ENCODE measurements at places on chromosomes 6 and 20.
A peak's percentile ranks its signal among the peaks of the same experiment; 100 is the strongest.

- DNase-seq: no peak
These were observed 102.4 kb downstream of the F13A1 start for GRCh38 chr6:6217855-6218758.

DNA sequence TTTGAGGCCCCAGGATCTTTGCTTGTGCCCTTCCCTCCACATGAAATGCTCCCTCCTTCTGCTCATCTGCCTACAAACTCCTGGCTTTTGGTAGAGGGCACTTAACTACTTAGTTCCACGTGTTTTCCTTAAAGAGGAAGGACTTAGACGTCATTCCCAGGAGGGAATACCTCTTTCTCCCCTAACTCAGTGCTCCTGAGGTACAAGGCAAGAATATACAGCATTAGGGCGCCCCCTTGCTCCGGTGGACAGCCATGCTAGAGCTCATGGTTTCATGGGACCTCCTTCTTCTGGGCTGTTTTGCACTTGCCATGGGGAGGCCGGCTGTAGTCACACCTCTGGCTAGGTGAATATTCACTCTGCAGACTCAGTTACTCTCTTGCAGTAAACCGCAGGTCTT lies 93.8 kb upstream of the LY86 start:
- DNase-seq: no peak

- peak; percentile 21 for DNase-seq
These were observed 30.5 kb downstream of the CNKSR3 start for GRCh38 chr6:154479771-154480639.

DNA sequence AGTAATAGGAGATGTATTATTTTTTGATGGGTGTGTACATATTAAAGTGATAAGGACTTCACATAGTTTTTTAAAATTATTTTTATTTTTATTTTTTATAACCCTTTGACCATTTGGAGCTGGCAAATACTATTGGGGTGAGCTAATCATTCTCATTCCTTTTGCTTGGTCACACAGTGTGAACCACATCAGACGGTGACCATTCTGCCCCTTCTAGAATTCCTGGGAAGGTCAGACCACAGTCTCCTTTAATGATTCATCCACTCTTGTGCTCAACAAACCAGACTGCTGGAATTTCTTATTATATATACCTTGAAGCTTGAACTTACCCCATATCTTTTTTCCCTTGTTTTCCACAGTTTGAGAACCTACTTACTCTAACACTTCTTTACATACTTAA lies 23.9 kb upstream of the PRL start:
- DNase-seq: peak; percentile 52

DNA sequence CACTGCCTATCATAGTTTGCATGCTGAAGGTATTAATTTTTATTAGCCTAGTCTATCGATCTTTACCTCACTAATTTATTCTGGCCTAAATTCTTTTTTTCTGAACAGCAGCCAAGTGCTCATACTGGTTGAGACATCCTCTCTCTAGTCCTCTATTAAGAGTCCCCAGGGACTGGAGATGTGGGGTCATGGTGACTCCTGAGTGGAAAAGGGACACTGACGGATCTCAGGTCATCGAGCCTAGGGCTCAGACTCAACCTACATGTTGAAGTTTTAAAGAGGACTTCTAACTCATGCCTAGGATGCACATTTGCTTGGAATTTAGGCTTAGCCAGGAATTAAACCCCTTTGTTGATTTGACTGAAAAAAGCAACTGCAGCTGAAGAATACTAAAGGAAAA lies 378.1 kb downstream of the BTBD9 start:
- no peak for DNase-seq

- no peak for DNase-seq
These were observed 55.3 kb upstream of the BTN3A2 start for GRCh38 chr6:26309731-26310142.

- no peak for DNase-seq
These were observed 39.0 kb downstream of the SLC23A2 start for GRCh38 chr20:4962241-4962855.

DNA sequence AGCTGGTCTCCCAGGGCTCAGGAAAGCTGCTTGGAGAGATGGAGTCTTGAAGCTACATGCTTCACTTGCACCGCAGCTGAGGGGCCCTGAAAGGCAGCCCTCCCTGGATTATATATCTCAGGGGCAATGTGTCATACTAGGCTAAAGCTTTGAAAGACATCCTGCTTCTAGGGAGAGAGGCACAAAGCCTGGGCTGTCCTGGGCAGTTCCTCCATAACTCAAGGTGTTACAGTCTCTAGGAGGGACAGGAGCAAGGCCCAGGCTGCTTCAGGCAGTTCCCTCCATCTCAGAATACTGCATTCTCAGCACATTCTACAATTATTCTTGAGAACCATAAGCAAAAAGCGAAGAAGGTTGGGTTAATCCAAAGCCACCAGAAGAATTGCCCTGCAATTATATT lies 22.0 kb upstream of the TXNDC5 start:
- no peak for DNase-seq

DNA sequence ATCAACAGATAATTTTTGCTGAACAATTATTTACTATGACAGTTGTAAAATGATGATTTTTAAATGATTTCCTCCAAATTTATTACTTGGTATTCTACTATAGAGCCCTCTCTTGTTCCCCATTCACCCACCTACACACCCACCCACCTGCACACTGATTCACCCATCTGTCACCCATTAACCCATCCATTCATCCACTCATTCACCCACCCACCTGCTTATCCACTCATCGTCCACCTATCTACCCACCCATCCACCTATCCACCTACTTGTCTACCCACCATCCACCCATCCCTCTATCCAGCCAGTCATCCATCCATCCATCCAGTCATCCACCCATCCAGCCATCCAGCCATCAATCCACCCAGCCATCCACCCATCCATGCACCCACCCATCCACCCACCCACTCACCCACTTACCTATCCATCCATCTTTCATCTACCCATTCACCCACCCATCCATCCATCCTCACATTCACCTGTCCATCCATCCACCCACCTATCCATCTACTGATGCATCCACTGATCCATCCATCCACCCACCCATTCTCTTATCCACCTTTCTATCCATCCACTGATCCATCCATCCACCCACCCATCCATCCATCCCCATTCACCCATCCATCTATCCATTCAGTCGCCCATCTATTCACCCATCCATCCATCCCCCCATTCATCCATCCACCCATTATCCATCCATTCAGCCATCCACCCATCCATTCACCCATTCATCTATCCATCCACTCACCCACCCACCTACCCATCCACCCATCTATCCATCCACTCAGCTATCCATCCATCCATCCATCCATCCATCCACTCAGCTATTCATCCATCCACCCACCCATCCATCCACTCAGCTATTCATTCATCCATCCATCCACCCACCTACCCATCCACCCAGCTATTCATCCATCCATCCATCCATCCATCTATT lies 72.0 kb downstream of the SYNJ2 start:
- DNase-seq: no peak

DNA sequence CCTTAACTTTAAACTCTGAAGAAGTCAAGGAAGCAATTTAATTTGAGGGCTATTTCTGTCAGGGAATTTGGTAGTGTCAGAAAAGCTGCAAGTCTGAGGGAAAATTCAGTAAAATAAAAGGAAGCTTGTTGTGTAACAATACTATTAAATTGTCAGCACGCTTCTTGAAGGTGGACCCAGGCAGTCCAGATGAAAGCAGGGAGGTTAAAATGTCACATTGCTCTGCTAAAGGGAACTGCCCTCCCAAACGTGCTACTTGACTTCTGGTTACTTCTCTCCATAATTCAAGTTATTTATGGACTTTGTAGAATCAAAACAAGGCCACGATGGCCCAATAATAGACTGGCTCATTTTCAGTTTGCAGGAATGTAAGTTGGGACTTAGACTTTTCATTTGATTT lies 28.2 kb upstream of the ARMC2 start:
- DNase-seq: no peak

- no peak for DNase-seq
These were observed 228.6 kb downstream of the FNDC1 start for GRCh38 chr6:159397753-159398152.

- DNase-seq: no peak
These were observed 89.8 kb upstream of the TENT5A start for GRCh38 chr6:81842254-81842653.

GRCh38 chr20:37643400-37643799 lies 50.4 kb upstream of the CTNNBL1 start:
- no peak for DNase-seq

DNA sequence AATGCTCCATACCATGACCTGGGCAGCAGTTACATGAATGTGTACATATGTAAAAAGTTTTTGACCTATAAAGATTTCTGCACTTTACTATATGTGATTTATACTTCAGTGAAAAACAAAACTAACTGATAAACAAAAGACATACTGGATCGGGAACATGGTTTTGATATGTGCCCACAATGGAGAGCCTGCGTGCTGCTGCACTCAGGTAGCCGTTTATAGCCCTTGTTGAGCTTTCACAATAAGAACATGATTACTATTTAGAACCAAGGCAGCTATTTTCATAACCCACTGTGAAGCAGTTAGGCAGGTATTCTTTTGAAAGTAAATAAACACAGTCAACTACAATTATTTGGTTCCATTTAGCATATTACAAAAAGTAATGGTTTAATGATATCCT lies 195.9 kb upstream of the RAB32 start:
- DNase-seq: no peak

DNA sequence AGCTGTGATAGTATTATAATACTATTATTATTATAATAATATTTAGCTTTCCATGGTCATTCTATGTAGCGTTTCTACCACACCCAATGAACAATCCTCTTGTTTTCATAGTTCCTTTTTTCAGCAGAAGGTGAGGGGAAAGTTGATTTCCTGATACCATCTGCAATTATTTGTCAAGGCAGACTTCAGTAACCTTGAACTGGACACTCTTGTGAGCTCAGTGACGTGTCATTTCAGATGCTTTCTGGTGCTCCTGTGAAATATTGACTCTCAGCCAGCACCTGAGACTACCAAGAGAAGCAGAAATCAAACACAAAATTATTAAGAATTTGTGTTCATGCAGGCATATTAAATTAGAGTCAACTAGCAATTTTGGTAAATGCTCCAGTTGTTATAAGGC lies 46.0 kb upstream of the PROKR2 start:
- DNase-seq: no peak

GRCh38 chr6:159343709-159344108 lies 174.5 kb downstream of the FNDC1 start:
- DNase-seq: no peak

- peak; percentile 15 for DNase-seq
These were observed 67.2 kb upstream of the TBC1D7 start for GRCh38 chr6:13395272-13396237.

GRCh38 chr6:108902382-108902792 lies 54.2 kb downstream of the ARMC2 start:
- no peak for DNase-seq

- DNase-seq: no peak
These were observed 198.7 kb upstream of the CEP162 start for GRCh38 chr6:84425971-84426705.

DNA sequence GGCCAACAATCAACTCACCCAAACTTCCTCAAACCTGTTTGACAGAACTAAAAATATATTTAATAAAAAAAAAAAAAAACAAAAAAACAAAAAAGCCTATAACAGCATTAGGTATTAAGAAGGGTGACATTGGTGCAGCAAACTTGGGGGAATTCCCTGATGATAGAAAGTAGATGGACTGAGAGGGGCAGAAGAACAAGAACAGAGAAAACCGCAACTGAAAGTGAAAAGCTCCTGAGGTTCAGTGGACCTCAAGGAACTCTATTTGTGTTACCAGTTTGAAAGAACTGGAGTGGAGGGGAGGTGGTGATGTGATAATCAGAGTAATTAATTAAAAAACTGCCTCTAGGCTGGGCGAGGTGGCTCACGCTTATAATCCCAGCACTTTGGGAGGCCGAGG lies 53.8 kb downstream of the MACROD2 start:
- no peak for DNase-seq

GRCh38 chr20:9981829-9982228 lies 53.0 kb upstream of the ANKEF1 start:
- no peak for DNase-seq

DNA sequence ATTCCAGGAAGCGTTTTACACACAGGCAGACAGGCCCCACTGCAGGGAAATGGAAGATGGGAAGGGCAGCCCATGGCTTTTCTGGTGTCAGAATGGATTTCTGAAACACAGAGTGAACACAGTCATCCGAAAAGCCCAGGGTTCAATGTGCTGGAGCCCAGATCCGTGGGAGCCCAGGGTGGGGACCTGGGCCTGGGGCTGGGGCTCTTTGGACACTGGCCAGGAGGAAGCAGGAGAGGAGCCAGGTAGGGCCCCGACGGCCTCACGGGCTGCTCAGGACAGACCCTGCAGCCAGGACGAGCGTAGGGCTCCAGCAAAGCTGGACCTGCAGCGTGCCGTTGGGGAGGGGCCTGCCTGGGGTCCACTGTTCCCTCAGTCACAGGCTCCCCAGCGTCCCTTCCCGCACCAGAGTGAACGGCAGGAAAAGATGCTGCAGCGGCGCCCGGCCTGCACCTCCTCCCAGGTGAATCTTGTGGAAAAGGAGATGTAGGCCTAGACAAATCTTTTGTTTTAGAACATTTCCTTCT lies 24.3 kb upstream of the LSM14B start:
- DNase-seq: no peak

DNA sequence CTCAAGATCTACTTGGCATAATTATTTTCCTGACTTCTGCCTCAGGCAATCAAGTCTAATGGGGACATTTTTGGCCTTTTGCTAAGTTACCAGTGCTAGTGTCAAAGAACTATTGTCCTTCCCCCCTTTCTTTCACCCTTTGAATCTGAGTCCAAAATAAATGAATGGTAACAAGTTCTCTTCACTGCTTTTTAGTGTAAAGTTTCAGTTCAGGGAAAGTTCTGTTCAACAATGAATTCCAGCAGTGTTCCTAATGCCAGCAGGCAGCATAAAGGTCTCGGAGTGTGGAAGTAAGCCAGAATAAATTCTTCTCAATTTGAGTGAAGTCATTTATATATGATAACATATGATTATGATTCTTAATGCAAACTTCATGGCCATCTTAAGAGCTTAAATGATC lies 20.8 kb upstream of the TSPYL1 start:
- DNase-seq: no peak
